ENCODE measurements at places on chromosomes 12 and 14. TPM values are rescaled to one million over a fixed set of nuclear protein-coding genes. Genes with fewer than 3 reads are reported as not detected.

Gene DHRS4
- total RNA-seq: 103 TPM

Gene HECTD4
- total RNA-seq: 31.2 TPM

DNA sequence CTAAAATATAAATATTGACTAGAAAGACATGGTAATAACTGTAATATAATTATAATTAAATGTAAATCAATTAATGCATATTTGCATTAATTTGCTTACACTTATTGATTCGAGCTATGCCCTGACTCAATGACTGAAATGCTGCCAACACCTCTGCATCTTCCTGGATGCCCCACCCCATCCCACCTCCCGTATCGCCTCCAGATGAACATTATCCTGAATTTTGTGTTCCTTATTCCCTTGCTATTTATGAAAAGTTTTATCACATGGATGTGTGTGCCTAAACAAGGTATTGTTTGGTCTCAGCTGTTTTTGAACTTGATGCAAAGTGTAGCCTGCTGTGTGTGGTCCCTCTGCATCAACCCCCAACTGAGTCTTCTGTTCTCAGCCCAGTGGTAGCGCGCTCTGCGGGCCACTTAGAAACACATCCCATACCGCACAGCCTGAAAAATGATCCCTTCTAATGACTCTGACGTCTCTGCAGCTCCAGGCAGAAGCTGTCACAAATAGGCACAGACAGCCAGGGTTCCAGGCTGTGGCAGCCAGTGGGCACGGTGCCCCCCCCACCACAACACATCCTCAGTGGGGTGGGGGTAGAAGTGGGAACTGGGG is 96.5 kb downstream of the PRMT8 start:
- no peaks in the 10 kb centered on the region for H3K4me1 ChIP-seq
- no peak overlapping the region for H3K4me3 ChIP-seq
- H3K27ac ChIP-seq: no peak overlapping the region
- DNase-seq: no peak

DNA sequence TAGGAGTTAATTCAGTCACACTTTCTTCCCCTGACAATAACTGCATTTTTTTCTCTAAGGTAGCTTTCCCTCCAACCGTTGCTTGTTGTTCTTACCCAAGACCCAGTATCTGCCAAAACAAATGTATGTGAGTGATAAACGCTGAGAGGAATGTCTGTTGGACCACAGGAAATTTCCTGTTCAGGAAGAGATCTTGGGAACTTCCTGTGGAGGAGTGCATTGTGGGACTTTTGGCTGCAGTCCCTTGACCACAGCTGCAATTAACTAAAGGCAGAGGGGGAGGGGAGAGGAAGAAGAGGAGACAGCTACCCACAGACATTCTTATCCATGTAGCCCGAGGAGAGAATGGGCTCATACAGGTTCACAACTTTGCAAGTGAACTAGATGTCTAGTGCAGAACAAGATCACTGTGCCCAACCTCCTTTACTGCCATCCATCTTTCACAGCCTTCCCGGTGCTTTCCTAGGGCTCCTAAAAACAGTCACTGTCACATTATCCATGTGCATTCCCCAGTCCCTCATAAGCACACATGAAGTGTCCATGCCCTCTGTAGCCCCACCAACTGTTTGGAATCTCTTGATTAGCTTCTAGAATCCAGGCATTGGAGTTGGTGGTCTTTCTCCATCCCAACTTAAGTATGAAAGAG is 149.5 kb downstream of the ETV6 start:
- H3K27ac ChIP-seq: peak overlapping the region; percentile 75
- DNase-seq: peak; percentile 89
- peaks cover 39% of the 10 kb centered on the region for H3K4me1 ChIP-seq
- no peak overlapping the region for H3K4me3 ChIP-seq
- no peaks in the 10 kb centered on the region for H3K27me3 ChIP-seq
